Effector CD4-positive, alpha-beta T cell (primary cell): ENCODE measurements at places on chromosomes 3 and 15.

DNA sequence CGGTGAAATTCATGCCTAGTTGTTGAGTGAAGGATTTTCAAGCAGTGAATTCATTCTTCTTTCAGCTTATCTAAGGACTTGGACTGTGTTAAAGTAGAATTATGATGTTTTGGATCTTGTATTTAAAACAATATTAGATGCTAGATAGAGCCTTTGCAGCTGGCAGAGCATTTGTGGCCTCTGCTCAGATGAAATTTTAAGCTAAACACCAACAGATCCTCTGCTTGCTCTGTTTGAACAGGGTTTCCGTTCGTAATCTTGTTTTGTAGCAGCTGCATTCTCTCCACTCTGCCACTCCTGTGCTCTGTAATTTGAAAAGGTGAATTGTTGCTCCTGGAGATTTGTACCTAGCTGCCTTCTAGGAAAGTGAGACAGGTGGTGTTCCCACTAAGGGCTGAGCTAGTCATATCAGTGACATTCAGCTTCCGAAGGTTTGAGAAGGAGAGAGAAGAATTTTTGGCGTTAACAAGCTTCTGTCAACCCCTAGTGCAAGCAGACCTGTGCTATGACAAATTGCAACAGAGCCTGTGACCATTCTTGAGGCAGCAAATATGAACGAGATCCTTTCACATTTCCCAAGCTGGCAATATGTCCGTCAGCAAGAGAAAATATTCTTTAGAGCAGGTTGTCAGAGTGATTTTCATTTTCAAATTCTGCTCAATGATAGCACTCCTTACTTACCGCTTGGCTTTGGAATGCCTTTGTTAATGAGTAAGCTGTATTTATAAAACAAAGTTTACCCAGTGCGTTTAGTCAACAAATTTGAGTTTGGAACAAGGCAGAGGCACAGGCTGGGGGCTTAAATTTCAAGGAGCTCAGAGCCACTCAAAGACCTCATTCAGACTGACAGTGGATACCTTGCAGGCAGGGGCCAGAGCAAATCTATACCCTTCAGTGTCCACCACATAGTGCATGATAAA lies 5.3 kb downstream of the CHST2 start:
- no peak for DNase-seq

GRCh38 chr3:154085799-154086198 lies 35.4 kb upstream of the ARHGEF26 start:
- DNase-seq: no peak

DNA sequence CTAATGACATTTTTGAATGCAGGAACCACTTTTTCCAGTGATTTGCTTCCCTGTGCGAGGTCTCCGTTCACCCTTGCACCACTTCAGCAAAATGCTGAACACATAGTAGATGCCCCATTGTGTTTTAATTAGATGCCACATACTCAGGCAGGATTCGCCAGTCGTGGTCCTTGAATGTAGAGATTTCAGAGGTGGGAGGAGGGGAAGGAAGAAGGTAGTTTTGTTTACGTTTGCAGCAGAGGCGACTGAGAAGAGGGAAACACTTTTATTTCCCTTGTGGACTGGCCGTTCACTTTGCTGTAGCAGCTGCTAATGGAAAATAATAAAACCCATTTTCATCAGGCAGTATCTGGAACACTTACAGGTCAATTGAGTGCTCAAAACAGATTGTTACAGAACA lies 262.8 kb upstream of the TBL1XR1 start:
- no peak for DNase-seq

DNA sequence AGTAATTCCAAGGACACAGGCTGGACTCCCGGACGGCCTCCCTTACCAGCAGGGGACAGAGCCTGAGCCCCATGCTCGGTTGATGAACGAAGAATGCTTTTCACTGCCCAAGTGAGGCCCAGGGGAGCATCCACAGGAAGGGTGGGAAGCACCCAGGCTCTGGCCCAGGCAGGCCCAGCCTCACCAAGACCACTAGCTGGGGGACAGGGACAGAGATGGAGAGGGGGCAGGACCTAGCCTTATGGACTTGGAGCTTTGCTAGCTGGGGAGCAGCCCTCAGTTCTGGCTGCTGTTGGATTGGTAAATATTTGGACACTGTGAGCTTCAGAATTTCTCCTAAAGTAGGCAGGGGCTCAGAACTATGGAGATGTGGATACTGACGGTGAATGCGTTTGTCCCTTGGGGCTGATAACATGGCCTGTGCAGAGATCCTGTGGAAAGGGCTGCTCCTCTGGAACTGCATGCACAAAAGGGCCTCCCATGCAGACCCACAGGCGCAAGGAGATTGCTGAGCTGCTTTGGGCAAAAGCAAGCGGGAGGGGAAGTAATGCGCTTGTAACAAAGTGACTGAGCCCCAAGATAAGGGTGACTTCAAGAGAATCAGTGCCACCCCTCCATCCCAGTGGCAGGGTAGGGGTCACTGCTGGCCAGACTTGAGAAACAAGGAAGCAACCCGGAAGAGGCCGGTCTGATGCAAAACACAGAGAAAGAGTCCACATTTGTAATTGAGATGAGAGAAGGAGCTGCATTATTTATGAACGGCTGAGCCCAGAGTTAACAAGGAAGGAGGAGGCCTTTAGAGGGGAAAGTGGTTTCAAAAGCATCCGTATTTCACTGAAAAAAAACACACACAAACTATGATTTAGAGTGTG lies 70.1 kb upstream of the MEF2A start:
- DNase-seq: no peak

GRCh38 chr3:43001556-43002121 lies 22.5 kb downstream of the GASK1A start:
- no peak for DNase-seq

DNA sequence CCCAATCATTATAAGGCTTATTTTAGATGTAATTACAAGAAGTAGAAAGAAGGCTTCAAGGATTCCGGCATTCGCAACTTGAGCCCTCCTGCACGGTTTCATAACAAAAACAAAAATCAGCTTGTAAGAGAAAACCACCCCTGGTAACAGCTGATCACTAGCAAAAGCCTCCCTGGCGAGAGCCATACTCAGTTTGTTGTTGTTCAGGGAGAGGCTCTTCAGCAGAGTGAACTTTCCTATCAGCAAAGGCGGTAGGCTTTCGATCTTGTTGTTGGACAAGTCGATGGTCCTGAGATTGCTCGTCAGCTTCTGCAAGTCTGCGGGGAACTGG lies 710 bp downstream of the LRRC57 start:
- no peak for DNase-seq

- DNase-seq: no peak
These were observed 74.8 kb downstream of the ABHD5 start for GRCh38 chr3:43765521-43765971.

- DNase-seq: no peak
These were observed 5.5 kb downstream of the ARPIN start for GRCh38 chr15:89907289-89907688.

DNA sequence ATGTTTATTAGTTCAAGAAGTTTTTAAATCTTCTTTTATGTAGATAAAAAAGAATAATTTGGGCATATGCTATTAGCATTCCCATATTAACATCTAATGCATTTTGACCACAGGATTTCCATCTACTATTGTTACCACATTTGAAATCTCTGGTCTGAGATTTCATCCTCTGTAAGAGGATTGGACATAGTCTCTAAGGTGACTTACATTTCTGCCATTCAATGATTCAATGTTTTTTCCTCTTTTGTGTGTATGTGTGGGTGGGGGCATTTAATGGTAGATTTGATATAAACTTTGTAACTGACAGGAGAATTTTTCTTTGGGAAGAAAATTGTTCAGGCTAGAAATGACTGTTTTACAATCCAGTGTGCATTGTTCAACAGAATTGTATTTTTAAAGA lies 307.3 kb upstream of the RBMS3 start:
- no peak for DNase-seq

- no peak for DNase-seq
These were observed 4.3 kb downstream of the CHRNA3 start for GRCh38 chr15:78616506-78616905.

- no peak for DNase-seq
These were observed 50.4 kb upstream of the RASGRF1 start for GRCh38 chr15:79140846-79141570.

DNA sequence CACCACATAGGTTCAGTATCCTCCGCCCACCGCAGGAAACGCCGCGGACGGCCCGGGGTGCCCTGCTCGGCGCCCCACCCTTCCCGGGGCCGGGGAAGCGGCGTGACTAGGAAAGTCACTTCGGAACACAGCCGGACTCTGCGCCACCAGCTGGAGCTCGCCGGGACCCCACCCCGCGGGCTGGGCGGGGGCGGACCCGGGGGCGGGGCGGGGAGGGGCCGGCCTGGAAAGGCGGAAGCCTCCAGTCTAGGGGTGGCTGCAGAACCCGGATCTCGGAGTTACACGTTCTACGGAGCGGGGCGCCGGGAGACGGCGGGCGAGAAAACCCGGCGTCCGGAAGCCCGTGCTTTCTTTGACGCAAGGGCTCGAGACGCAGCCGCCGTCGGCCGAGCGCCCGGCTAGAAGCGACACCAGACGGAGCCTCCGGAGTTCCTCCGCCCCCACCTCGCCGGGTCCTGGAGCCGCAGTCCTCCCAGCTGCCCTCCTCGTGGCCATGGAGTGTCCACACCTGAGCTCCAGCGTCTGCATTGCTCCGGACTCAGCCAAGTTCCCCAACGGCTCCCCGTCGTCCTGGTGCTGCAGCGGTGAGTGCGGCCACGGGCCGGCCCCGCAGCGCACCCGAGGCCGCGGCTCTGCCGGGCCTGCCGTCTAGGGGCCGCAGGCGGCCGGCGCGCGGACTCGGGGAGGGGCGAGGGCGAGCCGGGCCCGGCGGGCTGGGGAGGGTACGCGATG lies at the start of gene USP3:
TSS of gene USP3 (plus strand) at position 347 of the 732 bp plus-strand sequence. CDS start at position 494, 147 bp downstream.
- DNase-seq: peak; percentile 87

GRCh38 chr3:107271787-107272387 lies 105.4 kb upstream of the CCDC54 start:
- no peak for DNase-seq

- no peak for DNase-seq
These were observed 445.0 kb upstream of the TGFBR2 start for GRCh38 chr3:30161375-30161774.

DNA sequence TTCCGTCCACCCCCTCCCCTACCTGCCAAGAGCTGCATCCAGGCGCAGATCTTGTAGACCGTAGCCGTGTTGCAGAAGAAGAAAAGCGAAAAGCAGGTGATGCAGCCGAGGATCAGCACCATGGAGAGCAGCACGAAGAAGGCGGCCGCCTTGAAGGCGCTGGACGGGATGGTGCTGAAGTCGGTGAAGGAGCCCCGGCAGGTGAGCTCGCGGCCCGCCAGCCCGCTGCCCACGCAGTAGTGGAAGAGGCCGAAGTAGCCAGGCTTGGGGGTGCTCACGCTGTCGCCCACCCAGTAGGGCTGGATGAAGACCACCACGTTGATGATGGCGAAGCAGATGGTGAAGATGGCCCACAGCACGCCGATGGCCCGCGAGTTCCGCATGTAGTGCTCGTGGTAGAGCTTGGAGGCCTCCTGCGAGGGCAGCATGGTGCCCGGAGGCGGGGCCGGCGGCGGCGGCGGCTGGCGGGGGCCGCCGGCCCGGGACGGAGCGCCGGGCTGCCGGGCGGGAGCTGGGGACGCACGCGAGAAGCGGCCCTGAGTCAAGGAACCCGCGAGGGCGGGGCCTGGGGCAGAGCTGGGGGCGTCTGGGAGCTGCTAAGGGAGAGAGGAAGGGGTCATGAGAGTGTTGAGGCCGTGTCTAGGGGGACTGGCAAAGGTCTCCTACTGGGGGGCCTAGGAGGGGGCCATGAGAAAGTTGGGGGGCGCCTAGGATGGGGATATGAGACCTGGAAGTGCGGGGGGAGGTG lies 1.2 kb downstream of the LHFPL4 start:
- no peak for DNase-seq
